Dorsolateral prefrontal cortex (tissue), 122 donors: ENCODE measurements at places on chromosomes 11 and 22. TPM values are rescaled to one million over a fixed set of nuclear protein-coding genes. Genes with fewer than 3 reads are reported as not detected.

Gene PDGFD
- total RNA-seq = 2.1 TPM

Gene RHBDD3
- total RNA-seq = 26.4 TPM

Gene SRPRA
- total RNA-seq = 70.1 TPM

Gene CYB5R2
- 25.7 TPM for total RNA-seq

Gene GRM5
- 85.3 TPM for total RNA-seq

Gene BTBD18
- not detected for total RNA-seq

Gene CHRNA10
- total RNA-seq = 2.1 TPM

Gene FOLR1
- total RNA-seq = not detected

Gene GLYATL2
- total RNA-seq = 1.9 TPM

Gene NLRP6
- total RNA-seq = not detected

Gene TMEM126A
- total RNA-seq = 28.1 TPM

Gene DGAT2
- total RNA-seq = 10.4 TPM

Gene ALG9
- 42.3 TPM for total RNA-seq

Gene UBQLNL
- total RNA-seq = not detected

Gene C11orf52
- 0.46 TPM for total RNA-seq

Gene IGLL1
- not detected for total RNA-seq

Gene MN1
- 6.4 TPM for total RNA-seq

Gene GTSE1
- 0.33 TPM for total RNA-seq

Gene RAG2
- not detected for total RNA-seq

Gene KDM4E
- total RNA-seq = not detected

Gene KLHL22
- 61.8 TPM for total RNA-seq

Gene MAPK12
- total RNA-seq = 35.2 TPM

Gene CECR2
- 14.9 TPM for total RNA-seq

Gene CARD18
- total RNA-seq = not detected

Gene RIBC2
- 3.3 TPM for total RNA-seq

Gene HEPHL1
- total RNA-seq = not detected

Gene OR51F1
- not detected for total RNA-seq

Gene RAPSN
- total RNA-seq = not detected

Gene GALNT18
- 35.8 TPM for total RNA-seq

Gene PKDREJ
- total RNA-seq = not detected

Gene MRGPRX4
- not detected for total RNA-seq

Gene TMPRSS6
- not detected for total RNA-seq

Gene MYBPC3
- not detected for total RNA-seq

Gene F2
- total RNA-seq = 1.00 TPM

Gene FREY1
- 3.3 TPM for total RNA-seq

Gene GPHA2
- total RNA-seq = not detected

Gene PLAAT3
- total RNA-seq = 175 TPM

Gene SCUBE1
- 2.5 TPM for total RNA-seq

Gene SMIM35
- total RNA-seq = not detected

Gene CRACR2B
- 2.3 TPM for total RNA-seq

Gene KCNQ1
- 2.8 TPM for total RNA-seq

Gene ZP1
- total RNA-seq = not detected

Gene NLRP14
- total RNA-seq = 0.70 TPM

Gene STK33
- 10.3 TPM for total RNA-seq

Gene TRMU
- total RNA-seq = 71.0 TPM

Gene MS4A6E
- not detected for total RNA-seq

Gene KDELR3
- 1.1 TPM for total RNA-seq

Gene MMP27
- not detected for total RNA-seq

Gene TYR
- total RNA-seq = not detected

Gene TNNI2
- total RNA-seq = not detected

Gene KCNJ11
- total RNA-seq = 31.2 TPM

Gene RIMBP3C
- total RNA-seq = not detected

Gene DEPDC7
- 4.9 TPM for total RNA-seq

Gene SOX6
- total RNA-seq = 37.7 TPM

Gene DDI1
- total RNA-seq = not detected

Gene RFPL2
- 15.9 TPM for total RNA-seq
